GM03348 (cell line): ENCODE measurements at places on chromosomes 7 and 10.

GRCh38 chr10:50312464-50313437 lies 61.4 kb upstream of the ASAH2 start:
- DNase-seq: peak; percentile 51

- no peak for DNase-seq
These were observed 126.1 kb upstream of the AGR3 start for GRCh38 chr7:17007841-17008240.

DNA sequence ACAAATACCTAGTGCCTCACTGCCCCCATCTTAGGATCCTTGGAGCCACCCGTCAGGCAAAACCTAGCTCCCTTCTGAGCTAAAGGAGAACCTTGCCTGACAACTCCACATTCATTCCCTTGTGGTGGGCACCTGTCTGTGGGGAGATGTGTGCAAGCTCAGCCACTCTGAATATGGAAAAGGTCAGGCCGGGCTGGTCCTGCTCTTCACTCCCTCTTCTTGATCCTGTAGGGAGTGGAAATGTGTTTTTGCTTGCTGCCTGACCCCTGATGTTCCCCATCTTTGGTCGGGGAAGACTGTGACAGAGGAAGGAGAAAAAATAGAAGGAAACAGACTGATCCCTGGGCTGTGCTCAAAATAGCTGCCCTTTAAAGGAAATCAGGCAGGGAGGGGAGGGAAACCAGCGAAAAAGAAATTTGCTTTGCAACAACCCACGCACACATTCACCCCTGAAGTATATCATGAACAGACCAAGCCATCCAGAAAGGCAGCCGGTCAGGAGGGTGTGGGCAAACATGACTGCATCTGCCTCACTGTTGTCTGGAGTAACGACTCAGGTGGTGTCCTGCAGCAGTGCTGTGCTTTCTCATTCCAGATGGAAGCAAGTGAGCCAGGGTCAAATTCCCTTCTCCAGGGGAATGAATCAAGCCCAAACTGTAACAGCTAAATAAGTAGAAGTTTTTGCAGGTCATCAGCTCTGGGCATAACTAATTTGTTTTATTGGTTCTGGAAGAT lies 74.0 kb downstream of the SCRN1 start:
- DNase-seq: no peak

DNA sequence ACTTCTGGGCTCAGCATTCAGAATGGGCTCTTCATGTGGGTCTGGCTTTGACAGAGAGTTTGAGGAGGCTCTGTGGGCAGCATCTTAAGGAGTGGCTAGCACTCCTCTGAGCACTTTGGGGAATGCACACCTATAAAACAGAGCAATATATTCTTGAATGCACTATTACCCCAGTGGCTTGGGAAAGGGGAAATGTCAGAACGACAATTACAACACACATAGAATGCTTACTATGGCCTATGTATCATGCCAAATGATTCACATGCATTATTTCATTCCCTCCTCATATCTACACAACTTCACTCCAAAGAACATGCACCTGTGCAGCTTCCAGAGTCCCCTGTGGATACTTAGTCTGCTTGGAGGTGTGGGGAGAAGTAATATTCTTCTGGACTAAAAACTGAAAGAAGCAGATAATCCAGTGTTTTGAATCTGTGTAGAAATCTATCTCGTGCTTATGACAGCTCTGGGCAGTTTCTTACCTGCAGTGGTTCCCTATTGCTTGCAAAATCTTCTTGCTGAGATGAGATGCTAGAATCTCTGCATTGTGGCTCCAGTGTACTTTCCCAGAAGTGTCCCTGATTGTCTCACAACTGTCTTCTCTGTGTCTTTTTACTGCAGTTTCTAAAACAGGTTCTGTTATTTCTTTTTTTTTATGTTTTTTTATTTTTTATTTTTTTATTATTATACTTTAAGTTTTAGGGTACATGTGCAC lies 5.5 kb upstream of the MGAM start:
- no peak for DNase-seq

- DNase-seq: no peak
These were observed 208.2 kb upstream of the PRPS1L1 start for GRCh38 chr7:18235819-18236218.

DNA sequence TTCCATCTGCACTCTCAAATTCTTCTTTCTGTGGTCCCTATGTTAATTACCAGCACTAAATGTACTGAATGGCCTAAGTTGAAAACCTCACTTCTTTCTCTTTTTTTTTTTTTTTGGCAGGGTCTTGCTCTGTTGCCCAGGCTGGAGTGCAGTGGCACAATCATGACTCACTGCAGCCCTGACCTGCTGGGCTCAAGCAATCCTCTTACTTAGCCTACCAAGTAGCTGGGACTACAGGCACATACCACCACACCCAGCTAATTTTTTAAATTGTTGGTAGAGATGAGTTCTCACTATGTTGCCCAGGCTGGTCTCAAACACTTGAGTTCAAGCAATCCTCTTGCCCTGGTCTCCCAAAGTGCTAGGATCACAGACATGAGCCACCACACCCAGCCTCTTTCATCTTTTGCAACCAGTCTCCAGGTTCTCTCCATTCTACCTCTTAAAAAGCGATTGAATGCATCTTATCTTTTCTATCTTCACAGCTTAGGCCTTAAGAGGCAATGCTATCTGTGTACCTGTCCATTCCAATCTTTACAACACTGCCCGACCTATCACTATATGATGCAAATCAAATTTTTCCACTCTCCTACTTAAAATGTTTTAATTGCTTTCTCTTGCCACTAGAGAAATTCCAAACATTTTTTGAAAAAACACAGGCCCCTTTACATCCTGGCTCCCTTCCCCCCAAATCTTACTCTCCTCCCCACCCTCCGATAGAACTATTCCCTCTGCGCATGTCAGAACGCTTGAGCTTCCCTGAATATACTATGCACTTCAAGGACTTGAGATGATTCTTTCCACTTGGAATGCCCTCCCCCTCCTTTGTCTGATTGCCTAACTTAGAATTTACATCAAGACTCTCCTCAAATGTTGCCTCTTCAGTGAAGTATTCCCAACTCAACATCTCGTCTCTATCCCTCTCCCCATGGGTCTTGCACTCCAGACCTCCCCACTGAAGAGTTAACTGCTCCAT lies 6.0 kb downstream of the ICA1 start:
- DNase-seq: no peak

DNA sequence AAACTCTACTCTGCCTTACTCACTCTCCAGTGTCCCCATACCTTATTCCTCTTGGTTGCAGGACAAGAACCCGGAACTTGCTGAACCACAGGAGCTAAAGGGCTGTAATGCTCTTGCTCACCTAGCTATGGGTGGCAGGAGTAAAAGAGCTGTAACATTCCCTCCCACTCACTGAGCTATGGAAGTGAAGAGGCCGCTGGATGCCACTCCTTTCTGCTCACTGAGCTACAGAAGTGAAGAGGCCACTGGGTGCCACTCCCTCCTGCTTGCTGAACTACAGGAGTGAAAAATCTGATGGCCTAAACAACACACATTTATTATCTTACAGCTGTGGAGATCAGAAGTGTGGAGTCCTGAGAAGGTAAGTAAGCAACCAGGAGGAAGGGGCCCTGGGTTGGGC lies 17.5 kb downstream of the MRPS24 start:
- DNase-seq: no peak

DNA sequence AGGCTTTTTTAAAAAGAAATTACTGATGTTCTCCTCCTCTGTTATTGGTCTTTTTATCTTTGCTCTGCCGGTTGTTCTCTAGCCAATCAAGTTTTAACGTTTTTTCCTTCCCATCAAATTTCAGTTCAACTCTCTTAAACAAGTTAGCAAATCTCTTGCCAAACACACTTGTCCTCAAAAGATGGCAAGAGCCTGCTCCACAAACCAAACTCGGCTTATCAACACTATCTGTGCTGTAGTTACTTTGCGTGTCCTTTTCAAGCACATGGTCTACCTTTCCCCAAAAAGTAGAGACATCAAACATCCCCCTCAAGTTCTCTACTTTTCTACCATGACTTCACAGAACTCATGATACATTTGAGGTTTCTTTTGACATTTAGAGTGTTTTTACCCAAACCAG lies 71.3 kb downstream of the OSBPL3 start:
- DNase-seq: no peak

DNA sequence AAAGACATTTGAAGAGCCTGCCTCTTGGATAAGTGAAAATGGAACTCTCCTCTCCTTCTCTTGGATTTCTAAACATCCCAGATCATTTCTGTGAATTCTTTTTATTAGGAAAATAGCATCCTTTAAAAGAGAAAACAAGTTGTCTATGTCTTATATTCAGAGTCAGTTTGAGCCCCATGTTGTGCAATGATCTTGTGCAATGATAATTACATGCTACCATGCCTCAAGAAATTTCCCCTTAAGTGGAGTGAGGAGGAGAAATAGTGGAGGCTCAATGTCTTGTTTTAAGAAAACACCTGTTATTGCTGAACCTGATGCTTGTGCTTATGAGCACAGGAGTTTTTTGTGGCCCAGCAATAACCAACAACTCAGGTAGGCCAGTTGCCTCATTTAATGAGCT lies 103.6 kb downstream of the NPSR1 start:
- DNase-seq: no peak

GRCh38 chr7:151710646-151711434 lies 166.1 kb downstream of the PRKAG2 start:
- no peak for DNase-seq

DNA sequence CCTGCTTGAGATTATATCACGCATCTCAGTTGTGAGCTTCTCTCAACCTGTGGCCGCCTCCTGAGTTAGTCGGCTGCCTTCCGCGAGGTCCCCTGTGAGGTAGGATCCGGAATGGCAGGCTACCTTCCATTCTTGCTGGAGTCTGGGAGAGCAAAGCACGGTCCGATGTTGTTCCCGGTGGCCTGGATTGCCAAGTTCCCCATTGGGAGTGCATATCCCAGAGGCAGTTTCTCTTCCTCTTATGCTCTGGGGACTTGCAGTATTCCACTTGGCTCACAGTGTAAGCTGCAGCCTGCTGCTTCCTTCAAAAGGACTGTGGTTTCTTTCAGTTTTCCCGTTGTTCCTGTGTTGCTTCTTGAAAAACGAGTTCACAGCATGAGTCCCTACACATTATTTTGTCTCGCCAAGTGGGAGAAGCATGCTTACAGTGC lies 225.4 kb upstream of the ZWINT start:
- no peak for DNase-seq

DNA sequence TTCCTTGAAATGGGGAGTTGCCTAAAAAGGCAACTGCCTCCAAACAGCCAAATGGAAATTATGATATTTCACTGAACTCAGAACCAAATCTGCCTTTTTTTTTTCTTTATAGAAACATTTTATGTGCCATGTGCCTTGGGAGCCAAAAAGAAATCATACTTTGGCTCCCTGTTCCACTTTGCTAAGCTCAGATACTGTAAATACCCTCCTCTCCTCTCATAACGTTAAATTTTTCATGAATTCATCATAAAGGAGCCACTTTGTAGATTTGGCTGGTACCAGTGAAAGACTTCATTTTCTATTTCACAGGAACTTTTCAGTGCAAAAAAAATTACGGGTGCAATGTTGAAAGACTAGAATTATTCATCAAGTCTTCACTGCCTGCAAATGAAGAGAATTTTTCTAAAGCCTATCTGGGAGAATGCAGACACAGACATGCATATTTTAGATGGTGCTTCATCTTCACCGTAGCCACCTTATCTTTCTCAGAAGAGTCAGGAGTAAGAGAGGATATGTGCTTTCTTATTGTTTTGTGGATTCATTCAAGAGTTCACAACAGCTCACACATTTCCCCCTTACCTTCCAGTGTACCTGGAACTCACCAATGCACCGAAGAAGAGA lies 742.3 kb upstream of the GALNT17 start:
- no peak for DNase-seq

- no peak for DNase-seq
These were observed 118.0 kb downstream of the CREB5 start for GRCh38 chr7:28530175-28530802.

- no peak for DNase-seq
These were observed 209.2 kb downstream of the GPAM start for GRCh38 chr10:111974325-111974724.

DNA sequence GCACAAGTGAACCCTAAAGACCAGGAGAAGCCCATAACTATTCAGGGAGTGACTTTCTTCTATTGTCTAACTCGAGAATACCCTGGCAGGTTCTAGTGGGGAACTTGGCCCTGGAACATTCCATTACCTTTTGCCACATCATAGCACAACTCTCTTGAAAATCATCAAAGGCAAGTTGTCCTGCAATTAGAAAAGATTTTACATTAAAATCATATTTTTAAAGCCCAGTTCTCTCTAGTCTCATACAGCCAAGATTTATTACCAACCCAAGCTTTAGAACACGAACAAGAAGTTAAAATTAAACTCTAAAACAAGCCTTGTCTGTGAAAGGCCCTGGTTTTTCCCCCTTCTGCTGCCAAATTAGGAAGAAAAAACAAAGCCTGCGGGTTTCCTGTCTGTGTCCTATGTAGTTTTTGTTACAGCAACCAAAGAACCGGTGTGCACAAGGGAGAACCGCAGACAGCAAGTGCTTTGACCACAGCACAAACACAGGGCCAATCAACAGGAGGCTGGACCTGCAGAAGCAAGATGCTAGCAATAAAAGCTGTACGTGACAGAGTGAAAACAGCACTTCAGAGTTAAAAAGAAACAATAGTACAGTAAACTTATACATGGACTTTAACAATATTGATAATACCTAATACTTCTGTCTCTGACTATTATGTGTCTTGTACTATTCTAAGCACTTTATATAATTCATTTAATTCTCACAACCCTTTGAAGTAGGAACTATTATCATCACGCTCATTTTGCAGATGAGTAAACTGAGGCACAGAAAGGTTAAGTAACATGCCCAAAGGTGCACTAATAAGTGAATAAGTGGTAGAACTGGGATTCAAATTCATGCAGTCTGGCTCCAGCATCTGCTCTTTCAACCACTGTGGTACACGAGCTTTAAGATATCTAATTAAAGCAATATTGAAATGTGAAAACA lies 65.8 kb downstream of the STK17A start:
- peak; percentile 43 for DNase-seq

DNA sequence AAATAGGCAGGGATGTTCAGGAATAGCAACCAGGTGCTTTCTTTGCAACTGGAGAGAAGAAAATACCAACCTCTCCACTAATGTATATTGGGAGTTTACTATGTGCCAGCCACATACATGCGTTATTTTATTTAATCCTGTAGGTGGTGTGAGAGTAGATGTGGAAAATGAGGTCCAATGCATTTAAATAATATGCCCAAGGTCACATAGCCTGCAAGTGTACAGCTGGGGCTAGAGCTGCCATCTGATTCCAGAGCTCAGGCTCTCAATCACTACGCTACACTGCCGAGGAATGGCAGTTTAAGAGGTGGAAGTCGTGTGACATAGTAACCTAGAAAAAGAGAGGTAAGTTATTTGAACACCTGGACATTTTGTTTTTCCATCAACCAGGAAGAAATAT lies 277.0 kb downstream of the EXOC4 start:
- no peak for DNase-seq

- DNase-seq: no peak
These were observed 52.2 kb downstream of the DIP2C start for GRCh38 chr10:637221-637620.

- no peak for DNase-seq
These were observed 261.1 kb upstream of the RNF32 start for GRCh38 chr7:156379324-156380070.

GRCh38 chr10:66564287-66564686 lies 361.5 kb upstream of the LRRTM3 start:
- DNase-seq: no peak

DNA sequence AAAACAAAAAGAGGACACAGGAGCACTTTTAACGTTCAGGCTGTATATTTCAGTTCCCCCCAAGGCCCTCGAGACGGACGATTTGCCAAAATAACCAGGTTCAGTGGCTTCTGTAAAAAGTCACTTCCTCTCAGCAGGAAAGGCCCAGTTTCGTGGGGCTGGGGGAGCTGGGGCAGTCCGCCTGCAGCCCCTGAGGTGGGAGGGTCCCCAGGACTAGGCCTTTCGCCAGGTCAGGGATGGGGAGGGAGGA lies 28.8 kb downstream of the WDR86 start:
- no peak for DNase-seq

GRCh38 chr7:100942045-100942774 lies 7.1 kb upstream of the MUC3A start:
- DNase-seq: no peak
